GM23248 (cell line): ENCODE measurements at places on chromosomes 4 and X. TPM values are rescaled to one million over a fixed set of nuclear protein-coding genes. Genes with fewer than 3 reads are reported as not detected.

DNA sequence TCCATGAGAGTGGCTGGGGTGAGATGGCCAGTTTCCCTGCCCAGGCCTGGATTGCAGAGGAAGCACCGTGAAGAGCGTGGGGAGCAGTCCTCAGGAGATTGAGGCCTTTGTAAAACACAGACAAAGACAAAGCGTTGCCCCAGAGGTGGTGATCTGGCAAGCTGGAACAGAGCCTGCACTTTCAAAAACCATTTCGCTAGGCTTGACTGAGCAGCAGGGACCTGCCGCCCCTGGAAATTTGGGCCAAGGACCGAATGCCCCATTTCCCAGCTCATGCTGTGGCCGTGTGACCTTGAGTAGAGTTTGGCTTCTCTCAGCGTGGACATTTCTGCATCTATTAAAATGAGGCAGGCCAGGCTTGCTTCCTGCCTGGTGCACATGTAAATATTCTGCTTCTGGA, 381.4 kb downstream of the BCOR start:
- H3K27me3 ChIP-seq: no peaks in the 10 kb centered on the region
- no peaks in the 10 kb centered on the region for H3K36me3 ChIP-seq
- no peak overlapping the region for H3K27ac ChIP-seq
- peaks cover 8% of the 10 kb centered on the region; the same call in 1 of the 2 replicates for H3K4me1 ChIP-seq
- DNase-seq: no peak

GRCh38 chrX:13131396-13132137, 87.1 kb upstream of the FAM9C start:
- no peak overlapping the region for H3K27ac ChIP-seq
- no peak for DNase-seq
- H3K36me3 ChIP-seq: no peaks in the 10 kb centered on the region
- H3K4me3 ChIP-seq: no peak overlapping the region

GRCh38 chr4:6727081-6727942, 11.3 kb downstream of the BLOC1S4 start:
- H3K4me3 ChIP-seq: peak overlapping the region; percentile 16
- DNase-seq: peak; percentile 80
- no peaks in the 10 kb centered on the region for H3K27me3 ChIP-seq
- H3K27ac ChIP-seq: peak overlapping the region; percentile 23; the same call in 1 of the 2 replicates

DNA sequence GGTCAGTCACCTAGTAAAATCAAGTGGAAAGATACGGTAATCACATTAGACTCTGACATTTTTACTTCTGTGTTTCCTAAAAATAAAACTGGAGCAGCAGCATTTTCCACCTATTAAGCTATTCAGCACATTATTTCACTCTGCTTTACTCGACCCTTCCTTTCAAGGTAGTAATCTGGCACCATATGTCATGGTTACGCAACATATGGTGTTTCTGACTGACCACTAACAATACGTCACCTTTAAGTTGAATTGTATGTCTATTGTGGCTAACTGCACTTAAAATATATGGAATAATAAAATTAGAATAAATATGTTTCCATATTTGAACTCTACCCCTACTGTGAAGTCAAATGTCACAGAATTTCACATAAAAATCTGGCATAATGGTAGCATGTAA, 168.8 kb downstream of the CDS1 start:
- H3K27ac ChIP-seq: no peak overlapping the region
- no peaks in the 10 kb centered on the region for H3K27me3 ChIP-seq
- no peak overlapping the region for H3K4me3 ChIP-seq

DNA sequence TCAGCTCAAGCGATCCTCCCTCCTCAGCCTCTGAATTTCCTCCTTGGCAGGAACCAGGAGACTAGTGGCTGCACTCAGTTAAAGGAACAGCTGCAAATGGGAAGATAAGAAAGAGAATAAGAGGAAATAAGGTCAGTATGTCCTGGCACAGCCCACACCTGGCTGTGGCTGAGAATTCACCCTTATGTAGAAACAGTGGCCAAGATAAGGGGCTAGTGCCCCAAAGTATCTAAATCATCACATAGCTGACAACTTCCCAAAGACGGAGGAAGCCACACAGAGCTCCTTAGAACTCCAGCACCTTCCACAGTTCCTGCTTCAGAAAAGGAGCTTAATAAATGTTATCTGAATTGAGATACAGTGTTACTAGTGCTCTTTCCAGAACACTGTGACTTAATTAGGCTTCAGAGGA, 2.3 kb upstream of the CHIC2 start:
- no peak for DNase-seq
- peaks cover 31% of the 10 kb centered on the region for H3K4me1 ChIP-seq
- H3K36me3 ChIP-seq: no peaks in the 10 kb centered on the region; the same call in 1 of the 2 replicates
- peak overlapping the region; percentile 98 for H3K27ac ChIP-seq

DNA sequence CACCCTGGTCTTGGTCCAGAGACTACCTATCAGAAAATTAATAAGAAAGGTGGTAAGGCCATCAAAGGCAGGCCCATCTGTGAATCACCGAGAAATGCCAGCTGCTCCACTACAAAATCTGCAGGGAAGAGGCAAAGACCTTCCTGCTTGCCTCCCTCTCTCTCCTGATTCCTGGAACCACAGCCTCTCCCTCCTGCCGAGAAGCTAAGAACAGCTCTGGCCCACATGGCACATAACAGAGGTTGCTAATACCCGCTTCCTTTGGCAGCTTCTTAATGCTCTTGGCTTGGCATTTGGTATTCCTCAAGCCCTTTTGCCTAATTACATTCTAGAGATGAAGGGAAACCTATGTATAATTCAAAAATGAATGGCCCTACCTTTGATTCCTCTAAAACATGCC, 32.9 kb downstream of the RAI2 start:
- no peaks in the 10 kb centered on the region for H3K4me1 ChIP-seq
- H3K27ac ChIP-seq: no peak overlapping the region
- DNase-seq: no peak
- H3K4me3 ChIP-seq: no peak overlapping the region
- H3K27me3 ChIP-seq: no peaks in the 10 kb centered on the region
- H3K36me3 ChIP-seq: no peaks in the 10 kb centered on the region

DNA sequence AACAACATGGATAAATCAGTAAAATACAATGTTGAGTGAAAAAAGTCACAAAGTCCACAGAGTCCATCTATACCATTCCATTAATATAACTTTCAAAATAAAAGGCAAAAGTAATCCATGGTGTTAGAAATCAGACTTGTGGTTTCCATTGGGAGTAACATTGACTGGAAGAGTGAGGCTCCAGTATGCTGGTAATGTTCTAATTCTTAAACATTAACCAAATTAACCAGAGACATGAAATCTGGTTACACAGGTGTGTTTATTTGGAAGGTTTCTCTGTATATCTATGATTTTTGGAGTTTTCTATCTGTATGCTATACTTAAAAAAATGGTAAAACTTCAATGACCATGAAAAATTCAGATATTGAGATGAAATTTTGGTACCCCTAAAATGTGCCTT, 42.6 kb downstream of the SULT1B1 start:
- no peak for DNase-seq
- H3K27me3 ChIP-seq: no peaks in the 10 kb centered on the region
- H3K27ac ChIP-seq: no peak overlapping the region
- no peak overlapping the region for H3K4me3 ChIP-seq
- H3K4me1 ChIP-seq: peaks cover 8% of the 10 kb centered on the region; the same call in 1 of the 2 replicates

DNA sequence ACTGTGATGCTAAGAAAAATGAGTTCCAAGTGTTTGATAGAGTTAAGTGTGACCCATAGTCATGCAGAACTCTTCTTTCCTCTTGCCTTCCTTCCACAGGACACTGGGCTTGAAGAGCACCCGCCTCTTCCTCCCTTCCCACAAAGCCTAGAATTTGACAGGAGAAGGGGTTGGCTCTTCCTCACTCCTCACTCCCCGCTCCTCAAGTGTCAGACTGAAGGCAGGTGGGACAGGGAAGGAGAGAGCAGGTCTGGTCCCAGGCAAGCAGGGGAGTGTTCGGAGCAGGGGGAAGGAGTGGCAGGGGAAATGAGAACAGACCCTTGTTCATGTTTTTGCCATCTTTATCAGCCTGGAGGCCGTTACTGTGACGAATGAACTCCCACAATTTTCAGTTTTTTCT, 10.7 kb downstream of the MAGED2 start:
- H3K4me3 ChIP-seq: no peak overlapping the region
- no peaks in the 10 kb centered on the region; the same call in 1 of the 2 replicates for H3K36me3 ChIP-seq
- no peaks in the 10 kb centered on the region for H3K4me1 ChIP-seq
- DNase-seq: no peak
- H3K27me3 ChIP-seq: no peaks in the 10 kb centered on the region

GRCh38 chrX:45807572-45808425, 607.1 kb upstream of the DIPK2B start:
- no peaks in the 10 kb centered on the region for H3K36me3 ChIP-seq
- H3K27me3 ChIP-seq: no peaks in the 10 kb centered on the region
- peaks cover 53% of the 10 kb centered on the region for H3K4me1 ChIP-seq

- peak; percentile 87 for DNase-seq
- H3K27ac ChIP-seq: peak within 1 kb of the TSS; percentile 92
- H3K36me3 ChIP-seq: no peaks in the 10 kb centered on the region
Observed at GRCh38 chrX:21940356-21940829, at the start of gene SMS. Gene SMS (plus strand): TSS chrX:21940709. CDS start chrX:21940825, 116 bp downstream.

GRCh38 chrX:20399728-20400414, 133.2 kb upstream of the RPS6KA3 start:
- H3K4me1 ChIP-seq: no peaks in the 10 kb centered on the region
- H3K36me3 ChIP-seq: no peaks in the 10 kb centered on the region
- H3K4me3 ChIP-seq: no peak overlapping the region
- no peaks in the 10 kb centered on the region for H3K27me3 ChIP-seq
- no peak overlapping the region for H3K27ac ChIP-seq

DNA sequence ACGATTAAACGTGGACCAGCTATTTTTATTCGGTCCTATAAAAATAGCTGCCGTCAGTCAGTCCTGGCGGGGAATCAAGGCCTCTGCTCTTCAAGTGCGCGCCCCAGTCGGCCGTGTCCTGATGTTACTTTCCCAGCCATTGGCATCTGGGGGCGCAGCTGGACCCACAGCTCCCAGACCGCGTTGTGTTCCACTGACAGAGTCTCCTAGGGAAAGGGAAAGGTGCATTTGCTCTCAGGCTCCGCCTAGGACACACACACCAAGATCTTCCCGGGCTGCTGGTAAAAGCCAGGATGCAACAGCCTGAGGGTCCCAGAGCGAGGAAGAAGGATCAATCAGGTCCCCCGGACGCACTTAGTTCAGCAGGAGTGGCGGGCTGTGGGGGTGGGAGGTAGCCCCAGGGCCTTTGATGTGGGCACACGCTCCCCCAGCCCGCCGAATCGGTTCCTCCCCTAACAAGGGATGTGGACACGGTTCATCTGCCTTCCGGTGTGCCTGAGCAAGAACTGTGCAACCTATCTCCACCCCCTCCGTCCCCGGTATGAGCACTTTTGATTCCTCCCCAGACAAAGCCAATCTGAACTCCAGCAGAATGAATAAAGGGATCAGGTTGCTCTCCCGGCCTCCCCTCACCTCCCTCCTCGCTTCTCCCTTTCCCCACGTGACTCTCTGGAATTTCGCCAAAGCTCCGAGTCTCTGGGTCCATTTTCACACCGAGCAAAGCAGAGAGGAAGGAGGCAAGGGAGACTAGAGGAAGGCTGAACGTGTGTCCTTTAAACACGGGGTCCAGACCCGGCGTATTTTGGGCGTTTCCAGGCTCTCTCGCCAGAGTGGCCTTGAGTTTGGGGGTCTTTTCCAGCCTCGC, 626 bp upstream of the FRAS1 start:
- no peaks in the 10 kb centered on the region for H3K27me3 ChIP-seq
- no peaks in the 10 kb centered on the region for H3K36me3 ChIP-seq
- H3K27ac ChIP-seq: no peak overlapping the region
- no peaks in the 10 kb centered on the region for H3K4me1 ChIP-seq

- no peak for DNase-seq
- H3K36me3 ChIP-seq: 0 out of 2 replicates have a peak, but pooled peaks cover 5% of the 10 kb centered on the region
- no peak overlapping the region for H3K4me3 ChIP-seq
- no peak overlapping the region for H3K27ac ChIP-seq
- H3K27me3 ChIP-seq: no peaks in the 10 kb centered on the region
Observed at GRCh38 chr4:106208481-106209460, 107.2 kb downstream of the TBCK start.

DNA sequence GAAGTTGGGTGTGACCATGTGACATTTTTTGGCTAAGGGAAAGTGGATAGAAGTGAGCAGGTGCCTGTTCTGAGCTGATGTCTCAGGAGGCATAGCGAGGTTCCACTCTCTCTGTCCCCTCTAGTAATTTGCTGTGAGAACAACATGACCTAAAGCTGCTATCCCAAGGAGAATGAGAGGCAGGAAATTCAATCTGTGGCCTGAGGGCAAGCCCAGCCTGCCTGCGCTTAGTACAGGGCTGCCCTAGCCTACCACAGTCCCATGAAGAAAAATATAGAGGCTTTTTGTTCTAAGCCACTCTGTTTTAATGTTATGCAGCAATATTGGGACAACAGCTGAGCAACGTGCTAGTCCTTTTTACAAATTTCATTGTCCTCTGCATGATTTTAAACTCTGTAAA, 193.1 kb downstream of the LDB2 start:
- H3K4me3 ChIP-seq: no peak overlapping the region
- no peaks in the 10 kb centered on the region for H3K27me3 ChIP-seq
- no peak for DNase-seq

DNA sequence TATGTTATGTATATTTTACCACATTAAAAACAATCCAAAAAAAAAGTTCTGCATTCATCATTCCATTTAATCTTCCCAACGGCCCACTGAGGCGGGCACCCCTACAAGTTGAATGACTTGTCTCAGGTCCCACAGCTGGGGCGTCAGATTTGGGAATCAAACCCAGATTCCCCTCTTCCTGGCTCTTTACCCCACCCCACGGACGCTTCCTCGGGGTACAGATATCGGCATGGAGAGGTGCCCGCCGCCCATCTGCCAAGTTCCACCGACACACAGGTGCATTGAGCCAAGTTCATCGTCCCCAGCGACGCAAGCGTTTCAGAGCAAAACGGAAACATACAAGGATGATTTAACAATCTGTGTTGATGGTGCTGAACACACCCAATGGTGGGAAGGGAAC, 36.9 kb upstream of the MAN2B2 start:
- no peaks in the 10 kb centered on the region for H3K36me3 ChIP-seq
- no peak overlapping the region for H3K4me3 ChIP-seq
- no peaks in the 10 kb centered on the region for H3K4me1 ChIP-seq
- no peak for DNase-seq
- no peaks in the 10 kb centered on the region; the same call in 1 of the 2 replicates for H3K27me3 ChIP-seq

DNA sequence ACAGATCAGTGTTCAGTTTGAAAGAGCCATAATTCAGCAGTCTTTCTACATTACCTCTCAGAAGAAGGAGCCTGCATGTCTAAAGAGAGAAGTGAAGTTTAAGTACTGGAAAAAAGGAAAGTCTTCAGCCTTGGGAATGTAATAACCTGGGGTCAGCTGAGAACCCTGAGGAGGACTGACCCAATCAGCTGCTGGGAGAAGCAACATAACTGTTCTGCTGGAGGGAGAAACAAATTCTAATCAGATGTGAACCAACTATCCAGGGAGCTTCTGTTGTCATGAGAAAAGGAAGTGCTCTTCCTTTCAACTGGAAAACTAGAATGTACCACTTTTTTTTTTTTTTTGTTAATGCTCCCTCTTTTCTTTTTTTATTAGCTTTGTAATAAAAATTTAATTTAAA, 64.5 kb upstream of the PDE5A start:
- peak overlapping the region; percentile 22 for H3K4me3 ChIP-seq
- H3K27ac ChIP-seq: no peak overlapping the region
- H3K4me1 ChIP-seq: peaks cover 14% of the 10 kb centered on the region
- peak; percentile 18 for DNase-seq

The AFM gene
- not detected in 2 replicates for polyA plus RNA-seq

The CLTRN gene
- 0.18 and 0.23 TPM in 2 replicates for polyA plus RNA-seq

The MTM1 gene
- 8.1 and 8.5 TPM in 2 replicates for polyA plus RNA-seq

The CYLC1 gene
- not detected in 2 replicates for polyA plus RNA-seq

The FAAH2 gene
- polyA plus RNA-seq: 0.16 TPM in 1 of 2 replicates, not detected in the other

The ARMCX2 gene
- 31.8 and 35.5 TPM in 2 replicates for polyA plus RNA-seq
